ENCODE measurements at places on chromosomes 2 and 18.

DNA sequence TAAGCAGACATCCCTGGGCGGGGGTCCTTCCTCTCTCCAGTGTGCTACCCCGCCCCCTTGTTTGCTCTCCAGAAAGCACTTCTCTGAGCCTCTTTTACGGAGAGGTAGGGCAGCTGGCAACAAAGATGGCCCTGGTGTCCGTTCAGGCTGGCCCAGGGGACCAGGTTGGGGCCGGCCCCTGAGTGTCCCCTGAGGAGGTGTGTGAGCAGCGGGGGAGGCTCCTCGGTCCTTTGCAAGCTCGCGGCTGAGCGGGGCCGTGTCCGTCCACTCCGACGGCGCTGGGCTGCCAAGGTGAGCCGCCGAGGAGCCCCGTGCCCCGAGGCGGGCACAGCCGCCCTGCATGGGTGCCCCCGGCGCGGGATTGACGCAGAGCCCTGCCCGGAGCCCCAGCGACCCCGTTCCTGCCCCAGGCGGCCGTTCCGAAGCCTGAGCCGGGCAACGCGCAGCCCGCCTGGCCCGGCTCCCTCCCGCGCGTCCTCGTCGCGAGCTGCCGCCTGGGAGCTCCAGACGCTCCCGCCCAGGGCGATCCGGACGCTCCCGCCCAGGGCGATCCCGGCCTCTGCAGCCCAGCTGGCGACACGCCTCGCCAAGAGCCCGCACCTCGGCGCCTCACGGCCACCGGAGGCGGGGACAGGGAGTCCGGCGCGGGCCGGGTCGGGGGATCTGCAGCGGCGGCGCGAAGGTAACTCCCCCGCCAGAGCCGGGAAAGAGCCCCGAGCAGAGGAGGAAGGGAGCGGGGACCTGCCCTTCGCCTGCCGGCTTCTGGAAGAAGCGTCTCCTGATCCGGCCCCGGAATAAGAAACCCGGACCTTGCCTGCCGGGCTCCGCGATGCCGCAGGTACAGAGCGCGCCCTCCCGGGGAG lies at the start of gene PROKR1:
PROKR1 (plus strand) TSS at position 569 of the 863 bp plus-strand sequence. CDS start 2,243 bp downstream, outside the sequence.
- DNase-seq = peak; percentile 69

DNA sequence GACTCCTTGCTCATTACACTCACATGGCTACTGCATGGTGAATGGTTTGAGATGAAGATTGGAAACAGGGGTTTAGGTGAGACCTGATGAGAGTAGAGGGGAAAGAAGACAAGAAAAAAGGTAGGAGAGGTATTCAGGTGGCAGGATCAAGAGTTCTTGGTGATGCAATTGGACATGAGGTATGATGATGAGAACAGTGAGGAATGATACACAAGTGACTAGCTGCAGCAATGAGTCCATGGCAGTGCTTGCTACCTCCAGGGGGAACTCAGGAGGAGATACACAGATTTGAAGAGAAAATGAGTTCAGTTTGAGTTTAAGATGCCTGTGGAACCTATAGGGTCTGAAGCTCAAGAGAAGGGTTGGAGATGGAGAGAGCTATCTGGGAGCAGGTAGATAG lies 62.1 kb upstream of the NFE2L2 start:
- DNase-seq = no peak

DNA sequence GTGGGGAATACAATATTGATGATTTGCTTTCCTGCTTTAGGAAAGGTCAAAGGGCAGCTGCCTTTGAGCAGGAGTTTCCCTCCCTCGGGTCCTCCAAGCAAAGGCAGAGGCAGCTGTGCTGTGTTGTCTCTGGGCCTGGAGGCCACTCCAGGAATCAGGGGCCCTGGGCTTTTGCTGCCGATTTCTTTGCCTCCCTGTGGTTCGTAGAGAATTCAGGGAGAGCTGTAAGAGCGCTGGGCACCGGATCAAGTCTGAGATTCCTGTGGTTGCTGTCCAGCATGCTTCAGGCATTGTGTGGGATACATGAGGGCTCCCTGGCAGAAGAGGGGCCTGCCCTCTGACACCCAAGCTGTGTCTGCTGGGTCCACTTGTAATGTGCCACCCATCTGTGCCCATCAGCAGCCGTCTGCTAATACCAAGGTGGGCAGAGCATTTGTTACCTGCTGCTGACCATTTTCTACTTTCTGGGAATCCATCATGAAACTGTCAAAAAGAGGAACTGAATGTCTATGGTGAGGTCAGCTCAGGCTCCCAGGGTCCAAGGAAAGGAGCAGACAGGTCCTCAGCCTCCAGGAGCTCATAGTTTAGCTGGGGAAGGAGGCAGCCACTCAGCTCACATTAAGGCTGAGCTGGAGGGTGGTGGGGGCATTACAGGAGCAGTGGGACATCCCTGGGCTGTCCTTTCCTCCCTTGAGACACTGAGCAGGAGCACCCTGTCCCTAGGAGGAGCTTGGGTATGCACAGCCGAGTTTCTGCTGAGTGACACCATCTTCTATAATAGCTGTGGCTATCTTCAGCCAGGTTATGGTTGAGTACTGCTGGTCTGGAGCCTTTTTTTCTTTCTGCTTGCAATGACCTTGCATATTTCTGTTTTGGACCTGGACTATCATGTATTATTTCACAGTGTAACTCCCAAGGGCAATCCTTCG lies 68.5 kb downstream of the CTIF start:
- no peak for DNase-seq

GRCh38 chr2:141199711-141200110 lies 931.1 kb downstream of the LRP1B start:
- DNase-seq = no peak

DNA sequence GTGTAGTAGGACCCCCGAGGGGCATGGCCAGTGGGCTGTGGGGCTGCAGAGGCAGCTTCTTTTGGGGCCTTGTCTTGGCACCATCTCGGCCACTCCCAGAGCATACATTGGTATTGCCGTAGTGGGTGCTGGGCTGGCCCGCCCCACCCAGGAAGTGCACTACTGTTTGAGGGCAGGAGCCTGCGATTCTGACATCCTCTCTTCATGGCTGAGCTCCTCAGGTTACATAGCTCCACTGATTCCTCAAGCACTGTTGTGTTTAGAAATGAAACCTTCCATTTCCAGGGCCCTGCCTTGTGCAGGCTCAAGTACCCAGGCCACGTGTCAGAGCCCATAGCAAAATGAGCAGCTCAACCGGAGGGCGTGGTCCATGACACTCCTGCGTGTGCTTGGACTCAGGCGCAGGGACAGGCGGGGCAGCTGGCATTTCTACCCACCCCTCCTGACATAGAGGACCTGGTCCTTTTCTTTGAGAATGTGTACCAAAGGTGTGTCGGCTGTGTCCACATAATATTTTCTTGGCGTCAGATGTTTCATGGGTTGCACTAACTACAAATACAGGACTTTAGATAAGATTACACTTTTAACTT lies 67.9 kb downstream of the DGKD start:
- DNase-seq = no peak

- DNase-seq = no peak
Measured at GRCh38 chr18:80252136-80252535, 4.8 kb upstream of the PARD6G start.

- no peak for DNase-seq
Measured at GRCh38 chr2:150873396-150873772, 385.9 kb upstream of the RND3 start.

DNA sequence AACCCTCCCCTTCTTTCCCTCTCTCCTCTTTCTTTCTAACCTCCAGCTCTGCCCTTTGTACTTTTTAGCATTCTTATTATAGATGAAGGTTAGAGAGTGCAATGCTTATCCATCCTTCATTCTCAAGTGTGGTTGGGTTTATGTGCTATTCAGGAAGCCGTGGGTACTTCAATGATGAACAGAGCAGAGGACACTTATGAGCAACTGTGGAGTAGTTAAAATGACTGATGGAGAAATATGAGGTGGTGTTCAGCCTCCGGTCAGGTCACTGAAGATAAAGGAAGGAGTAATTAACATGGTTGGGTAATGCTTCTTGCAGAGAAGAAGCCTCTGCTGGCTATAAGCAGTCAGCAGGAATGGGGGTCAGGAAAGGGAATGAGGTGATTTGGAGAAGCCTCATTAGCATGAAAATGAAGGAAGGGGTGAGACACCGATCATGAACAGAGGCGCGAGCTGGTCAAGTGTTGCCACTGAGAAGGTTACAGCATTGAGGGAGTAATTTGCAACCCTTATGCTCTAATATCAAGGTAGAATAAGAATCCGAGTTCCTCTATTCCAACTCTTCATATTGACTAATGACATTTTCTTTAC lies 174.7 kb downstream of the LPIN1 start:
- no peak for DNase-seq

- no peak for DNase-seq
Measured at GRCh38 chr2:23100406-23100805, 284.6 kb upstream of the KLHL29 start.

DNA sequence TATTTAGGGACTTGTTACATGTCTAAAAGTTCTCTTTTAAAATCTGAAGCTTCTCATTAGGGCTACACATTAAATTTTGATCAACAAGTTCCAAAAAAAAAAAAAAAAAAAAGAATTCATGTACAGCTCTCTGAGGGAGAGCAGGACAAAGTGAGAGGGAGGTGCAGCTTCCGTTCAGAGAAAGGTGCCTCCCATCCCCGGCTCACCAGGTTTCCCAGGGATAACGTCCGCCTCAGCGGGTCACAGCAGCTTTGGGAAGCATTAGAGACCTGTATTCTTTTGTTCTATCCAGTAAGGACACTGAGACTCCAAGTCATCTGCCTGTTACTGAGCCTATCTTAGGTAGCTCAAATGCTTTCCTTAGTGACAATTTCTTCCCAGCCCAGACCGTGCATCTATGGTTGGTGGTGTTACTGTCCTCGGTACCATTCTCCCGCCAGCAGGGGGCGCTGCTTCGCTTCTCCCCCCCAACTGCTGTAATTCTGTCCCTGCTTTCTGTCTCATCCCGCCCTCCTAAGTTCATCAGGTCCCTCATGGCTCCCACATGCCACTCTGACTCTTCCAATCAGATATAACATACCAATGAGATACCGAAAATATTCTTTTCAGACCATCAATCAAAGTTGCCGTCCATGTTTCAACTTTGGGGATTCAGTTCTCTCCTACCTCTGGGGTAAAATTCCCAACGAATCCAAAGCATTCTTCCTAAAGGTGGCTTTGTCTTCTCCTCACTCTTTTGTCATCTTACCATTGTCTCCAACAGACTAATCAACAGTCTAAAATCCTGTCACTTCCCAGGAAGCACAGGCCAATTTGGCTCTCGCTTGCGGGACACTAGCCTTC lies 466.5 kb downstream of the METTL4 start:
- peak; percentile 33 for DNase-seq

DNA sequence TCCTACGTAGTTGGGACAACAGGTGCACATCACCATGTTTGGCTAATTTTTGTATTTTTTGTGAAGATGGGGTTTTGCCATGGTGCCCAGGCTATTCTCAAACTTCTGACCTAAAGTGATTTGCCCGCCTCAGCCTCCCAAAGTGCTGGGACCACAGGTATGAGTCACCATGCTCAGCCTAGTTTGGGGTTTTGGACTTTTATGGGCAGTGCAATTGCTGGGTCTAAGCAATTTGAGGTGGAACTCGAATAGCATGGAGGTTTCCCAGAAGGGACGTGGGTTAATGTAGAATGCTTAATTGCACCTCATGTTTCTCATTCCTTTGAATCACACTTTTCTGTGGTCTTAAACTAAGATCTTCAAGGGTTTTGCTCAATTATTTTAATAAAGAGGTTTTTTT lies 102.3 kb upstream of the EPHA4 start:
- no peak for DNase-seq

DNA sequence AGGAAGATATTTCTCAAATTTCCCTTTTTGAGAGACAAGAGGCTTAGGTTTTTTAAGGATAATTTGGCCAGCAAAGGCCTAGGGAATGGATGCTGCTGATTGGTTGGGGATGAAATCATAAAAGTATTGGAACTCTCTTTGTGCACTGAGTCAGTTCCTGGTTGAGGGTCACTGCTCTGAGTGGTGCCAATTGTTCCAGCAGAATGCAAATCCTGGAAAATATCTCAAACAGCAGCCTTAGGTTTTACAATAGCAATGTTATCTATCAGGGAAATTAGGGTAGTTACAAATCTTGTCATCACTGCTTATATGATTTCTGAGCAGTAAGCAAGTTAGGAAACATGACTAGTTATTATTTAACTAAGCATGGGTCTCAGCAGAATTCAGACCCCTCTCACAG lies 96.2 kb downstream of the RAD51AP2 start:
- DNase-seq = no peak

DNA sequence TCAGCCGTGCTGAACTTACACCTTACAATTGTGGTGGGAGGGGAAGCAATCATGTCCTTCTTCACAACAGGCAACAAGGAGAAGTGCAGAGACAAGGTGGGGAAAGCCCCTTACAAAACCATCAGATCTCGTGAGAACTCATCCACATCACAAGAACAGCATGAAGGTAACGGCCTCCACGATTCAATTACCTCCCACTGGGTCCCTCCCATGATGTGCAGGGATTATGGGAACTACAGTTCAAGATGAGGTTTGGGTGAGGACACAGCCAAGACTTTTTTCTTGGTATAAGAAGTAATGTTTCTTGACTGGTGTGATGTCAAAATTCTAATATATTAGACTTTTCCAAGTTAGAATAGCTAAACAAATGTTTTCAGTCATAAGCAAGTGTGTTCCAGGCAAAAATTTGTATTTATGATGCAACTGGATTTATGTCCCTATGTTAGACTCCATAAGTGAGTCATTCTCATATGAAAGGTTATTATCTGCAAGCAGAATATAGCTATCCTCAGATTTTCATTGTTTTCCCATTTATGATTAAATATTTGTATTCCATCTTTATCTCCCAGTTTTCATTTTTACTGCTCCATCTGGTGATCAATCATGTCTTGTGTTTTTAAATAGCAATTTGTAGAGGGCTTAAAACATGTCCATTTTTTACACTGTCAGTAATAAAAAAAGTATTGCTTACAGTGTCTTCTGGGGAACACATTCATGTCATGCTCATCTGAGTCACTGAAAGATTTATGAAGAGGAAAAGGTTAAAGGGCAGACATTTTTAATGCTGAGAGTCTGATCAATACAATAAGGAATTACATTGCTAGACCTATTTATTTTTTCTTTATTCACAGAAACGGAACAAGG lies 995.2 kb upstream of the CDH2 start:
- DNase-seq = no peak

DNA sequence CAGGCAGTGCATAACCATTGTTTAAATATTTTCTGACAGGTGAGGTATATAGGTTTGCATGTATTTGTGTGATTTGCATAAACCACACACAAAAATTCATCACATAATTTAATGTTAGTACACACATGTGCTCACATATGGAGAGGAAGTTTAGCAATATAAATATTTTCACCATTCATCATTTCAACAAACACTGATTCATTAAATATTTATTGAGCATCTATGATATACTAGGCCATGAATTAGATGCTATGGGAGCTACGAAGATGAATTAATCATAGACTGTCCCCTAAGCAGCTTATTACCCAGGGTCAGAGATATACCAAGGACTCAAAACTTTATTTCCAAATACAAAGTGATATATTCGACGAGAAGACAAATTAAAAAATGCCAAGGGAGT lies 311.6 kb upstream of the PIK3C3 start:
- DNase-seq = no peak

- DNase-seq = no peak
Measured at GRCh38 chr2:202932425-202933138, 20.5 kb downstream of the CARF start.

- DNase-seq = no peak
Measured at GRCh38 chr2:41647468-41648050, 400.3 kb upstream of the PKDCC start.

- DNase-seq = no peak
Measured at GRCh38 chr2:74576211-74576862, 21.8 kb downstream of the DOK1 start.

- DNase-seq = no peak
Measured at GRCh38 chr18:6039055-6039454, 143.7 kb upstream of the TMEM200C start.

Data from neuronal stem cell (in vitro differentiated cells).